Endodermal cell (in vitro differentiated cells): ENCODE measurements at places on chromosomes 1 and 21. TPM values are rescaled to one million over a fixed set of nuclear protein-coding genes. Genes with fewer than 3 reads are reported as not detected.
A peak's percentile ranks its signal among the peaks of the same experiment; 100 is the strongest.

- DNase-seq: no peak
These were observed 14.5 kb downstream of the SLC6A17 start for GRCh38 chr1:110164725-110165350.

The NHLH1 gene
- total RNA-seq: 0.31 TPM in 1 of 3 replicates, not detected in the others

The DVL1 gene
- total RNA-seq: 57.2 to 76.3 TPM (median 71.9 TPM) in 3 replicates

GRCh38 chr1:114234408-114235124 lies 80.9 kb upstream of the SYT6 start:
- no peak for DNase-seq

The CD1B gene
- not detected in 2 replicates for total RNA-seq

DNA sequence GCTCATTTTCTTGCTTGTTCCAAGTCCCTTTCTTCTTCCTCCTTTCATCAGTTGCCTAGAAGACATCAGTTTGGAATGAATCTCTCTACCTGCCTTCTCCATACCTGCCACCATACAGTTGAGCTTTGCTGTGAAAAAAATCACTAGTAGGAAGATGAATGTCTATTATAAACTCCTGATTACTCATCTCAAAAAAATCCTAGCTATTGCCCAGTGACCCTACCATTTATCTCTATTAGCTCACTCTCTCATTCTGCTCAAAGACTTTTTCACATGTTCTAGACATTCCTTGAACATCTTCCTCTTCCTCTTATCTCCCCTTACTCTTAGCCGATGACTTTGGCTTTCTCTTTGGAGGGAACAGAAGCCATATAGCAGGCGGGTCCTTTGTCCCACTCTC lies 49.7 kb upstream of the HMGB4 start:
- no peak for DNase-seq

- DNase-seq: no peak
These were observed 349.6 kb downstream of the SMYD3 start for GRCh38 chr1:246157516-246157915.

- DNase-seq: peak; percentile 77
These were observed at the start of gene NR0B2 for GRCh38 chr1:26913754-26914619. Gene NR0B2 (minus strand): TSS chr1:26913975. CDS start chr1:26913940, 35 bp downstream.

- no peak for DNase-seq
These were observed 132.5 kb upstream of the DPT start for GRCh38 chr1:168861421-168862004.

- DNase-seq: no peak
These were observed 91.4 kb downstream of the AKT3 start for GRCh38 chr1:243758647-243759046.

DNA sequence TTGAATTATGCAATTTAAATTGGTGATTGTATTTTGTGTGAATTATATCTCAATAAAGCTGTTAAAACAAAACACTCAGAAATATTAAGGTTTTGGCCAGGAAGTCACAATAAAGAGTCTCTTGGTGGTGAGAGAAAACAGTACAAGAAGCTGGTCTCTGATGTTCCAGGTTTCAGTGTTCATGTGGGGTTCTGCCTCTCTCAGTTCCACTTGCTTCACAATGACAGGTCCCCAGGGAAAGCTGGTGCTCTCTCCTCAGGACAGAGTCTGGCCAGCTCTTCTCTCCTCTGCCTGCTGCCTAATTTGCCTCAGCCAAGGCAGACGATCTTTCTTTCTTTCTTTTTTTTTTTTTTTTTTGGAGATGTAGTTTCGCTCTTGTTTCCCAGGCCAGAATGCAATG lies 342.9 kb upstream of the PLXNA2 start:
- DNase-seq: no peak

DNA sequence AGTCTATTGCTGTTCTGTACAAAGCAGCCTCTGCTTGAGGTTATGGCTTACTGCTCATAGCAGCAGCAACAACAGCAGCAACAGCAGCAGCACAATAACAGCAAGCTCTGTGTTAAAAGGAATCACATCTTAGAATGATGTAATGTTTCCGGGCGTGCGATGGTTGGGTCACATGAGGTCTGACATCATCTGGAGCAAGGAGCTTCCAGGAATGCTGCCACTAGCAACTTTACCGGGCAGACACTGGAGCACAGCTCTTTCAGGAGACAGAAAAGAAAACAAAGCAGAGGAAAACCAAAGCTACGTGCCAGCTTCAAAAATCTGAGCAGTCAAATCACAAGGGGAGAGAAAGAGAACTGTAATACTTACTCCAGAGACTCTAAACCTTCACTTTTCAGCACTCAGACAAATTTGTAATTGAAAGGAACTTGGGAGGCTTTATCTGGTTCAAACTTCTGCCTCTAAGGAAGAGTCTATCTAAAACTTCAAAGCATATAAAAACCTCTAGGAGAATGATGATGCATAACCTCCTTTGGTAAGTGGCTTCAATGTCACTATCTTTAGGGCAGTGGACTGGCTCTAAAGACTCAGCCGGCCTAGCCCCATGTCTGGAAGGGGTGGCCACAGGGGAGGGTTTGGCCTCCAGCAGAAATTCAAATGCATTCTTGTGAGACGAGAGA lies 28.3 kb upstream of the RAB3GAP2 start:
- peak; percentile 56 for DNase-seq

- DNase-seq: no peak
These were observed 7.2 kb upstream of the CCN1 start for GRCh38 chr1:85573322-85573721.
